ENCODE measurements at places on chromosomes 6 and 20.

GRCh38 chr20:39150501-39150900 is 188.4 kb downstream of the DHX35 start:
- no peak for DNase-seq

DNA sequence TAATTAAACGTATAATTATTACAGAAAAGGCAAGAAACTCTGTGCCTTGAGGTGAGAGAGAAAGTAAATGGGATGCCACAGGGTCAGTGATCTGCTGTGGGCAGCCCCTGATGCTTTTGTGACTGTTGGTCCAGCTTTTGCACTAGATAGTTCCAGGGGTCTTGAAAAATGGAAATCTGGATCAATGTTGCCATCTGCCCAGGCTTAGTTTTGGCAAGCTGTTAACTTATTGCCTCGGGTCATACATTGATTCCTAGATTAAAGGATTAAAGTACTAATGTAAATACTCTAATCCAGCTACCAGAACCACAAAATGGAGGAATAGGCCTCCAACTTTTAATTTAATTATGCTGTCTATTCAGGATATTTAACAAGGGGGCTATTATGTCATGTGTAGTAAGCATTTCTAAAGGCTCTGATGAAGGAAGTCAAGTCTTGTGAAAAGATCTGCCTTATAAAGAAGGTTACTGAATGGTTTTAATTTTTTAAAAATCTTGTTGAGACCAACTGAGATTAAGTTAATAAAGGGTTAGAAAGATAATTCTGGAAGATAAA is 376.0 kb upstream of the HS3ST5 start:
- DNase-seq: no peak

DNA sequence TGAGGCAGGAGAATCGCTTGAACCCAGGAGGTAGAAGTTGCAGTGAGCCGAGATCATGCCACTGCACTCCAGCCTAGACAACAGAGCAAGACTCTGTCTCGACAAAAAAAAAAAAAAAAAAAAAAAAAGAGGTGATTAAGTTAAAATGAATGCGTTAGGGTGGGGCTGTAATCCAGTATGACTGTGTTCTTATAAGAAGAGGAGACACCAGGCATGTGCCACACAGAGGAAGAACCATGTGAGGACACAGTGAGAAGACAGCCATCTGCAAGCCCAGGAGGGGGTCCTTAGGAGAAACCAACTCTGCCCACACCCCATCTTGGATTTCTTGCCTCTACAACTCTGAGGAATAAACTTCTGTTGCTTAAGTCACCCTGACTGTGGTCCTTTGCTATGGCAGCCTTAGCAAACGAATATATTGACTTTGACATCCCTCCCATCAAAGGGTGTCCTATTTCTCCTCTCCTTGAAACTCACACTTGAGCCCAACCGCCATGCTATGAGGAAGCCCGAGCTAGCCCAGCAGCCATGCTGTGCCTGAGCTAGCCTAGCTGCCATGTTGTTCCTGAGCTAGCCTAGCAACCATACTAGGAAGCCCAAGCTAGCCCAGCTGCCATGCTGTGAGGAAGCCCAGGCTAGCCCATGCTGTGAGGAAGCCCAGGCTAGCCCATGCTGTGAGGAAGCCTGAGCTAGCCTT is 15.8 kb upstream of the PPP1R16B start:
- no peak for DNase-seq

- DNase-seq: no peak
These were observed 201.7 kb upstream of the SASH1 start for GRCh38 chr6:148140772-148141557.

DNA sequence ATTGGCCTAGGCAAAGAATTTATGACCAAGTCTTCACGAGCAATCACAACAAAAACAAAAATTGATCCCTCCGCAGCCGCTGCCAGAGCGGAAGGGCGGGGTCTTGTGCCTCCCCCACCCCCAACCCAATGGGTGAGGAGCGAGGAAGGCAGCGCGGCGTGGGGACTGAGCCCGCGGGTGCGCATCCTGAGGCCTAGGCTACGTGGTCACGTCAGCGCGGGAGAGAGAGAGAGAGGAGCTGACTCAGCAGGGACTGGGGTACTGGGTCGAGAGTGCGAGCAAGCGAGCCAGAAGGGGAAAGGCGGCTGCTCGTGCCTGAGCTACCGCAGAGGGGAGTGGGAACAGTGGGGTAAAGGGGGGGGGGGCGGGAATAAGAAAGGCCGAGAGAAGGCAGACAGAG is 90.1 kb upstream of the FERMT1 start:
- DNase-seq: peak; percentile 9

- no peak for DNase-seq
These were observed 26.4 kb upstream of the DLGAP4 start for GRCh38 chr20:36279776-36280175.

DNA sequence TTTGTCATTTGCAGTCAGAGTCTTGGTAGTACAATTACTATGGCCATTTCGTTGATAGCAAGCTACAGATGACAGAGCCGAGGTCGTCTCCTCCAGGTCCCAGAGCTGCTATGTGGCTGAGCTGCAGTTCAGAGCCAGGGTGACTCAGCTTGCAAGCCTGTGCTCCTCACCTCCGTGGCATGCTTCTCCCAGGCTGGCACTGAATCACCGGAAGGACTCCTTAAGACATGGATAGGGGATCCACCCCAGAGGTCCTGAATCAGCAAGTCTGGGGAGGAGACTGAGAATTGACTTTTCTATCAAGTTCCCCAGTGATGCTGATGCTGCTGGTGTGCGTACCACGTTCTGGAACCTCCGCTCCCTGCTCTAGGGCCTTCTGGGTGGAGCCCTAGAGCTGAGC is 291.2 kb downstream of the CDH26 start:
- DNase-seq: no peak

DNA sequence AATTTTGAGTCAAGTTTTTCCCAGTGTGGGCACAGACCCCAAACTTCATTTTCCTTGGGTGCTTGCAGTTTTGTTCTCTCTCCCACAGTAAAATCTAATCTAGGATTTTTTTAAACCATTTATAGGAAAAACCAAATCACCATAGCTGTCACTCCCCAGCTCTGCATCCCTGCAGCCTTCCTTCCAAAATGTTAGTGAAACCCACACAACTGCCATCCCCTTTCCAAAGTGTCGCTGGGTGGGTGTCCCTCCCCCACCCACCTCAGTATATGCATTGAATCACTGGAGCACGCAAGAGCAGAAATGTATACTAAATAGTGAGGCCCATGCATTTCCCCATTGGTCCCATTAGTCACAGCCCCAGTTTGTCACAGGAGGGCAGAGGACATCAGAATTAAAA is 138.3 kb downstream of the MTFR2 start:
- no peak for DNase-seq

- DNase-seq: no peak
These were observed 180.6 kb downstream of the FOXA2 start for GRCh38 chr20:22403632-22404361.

DNA sequence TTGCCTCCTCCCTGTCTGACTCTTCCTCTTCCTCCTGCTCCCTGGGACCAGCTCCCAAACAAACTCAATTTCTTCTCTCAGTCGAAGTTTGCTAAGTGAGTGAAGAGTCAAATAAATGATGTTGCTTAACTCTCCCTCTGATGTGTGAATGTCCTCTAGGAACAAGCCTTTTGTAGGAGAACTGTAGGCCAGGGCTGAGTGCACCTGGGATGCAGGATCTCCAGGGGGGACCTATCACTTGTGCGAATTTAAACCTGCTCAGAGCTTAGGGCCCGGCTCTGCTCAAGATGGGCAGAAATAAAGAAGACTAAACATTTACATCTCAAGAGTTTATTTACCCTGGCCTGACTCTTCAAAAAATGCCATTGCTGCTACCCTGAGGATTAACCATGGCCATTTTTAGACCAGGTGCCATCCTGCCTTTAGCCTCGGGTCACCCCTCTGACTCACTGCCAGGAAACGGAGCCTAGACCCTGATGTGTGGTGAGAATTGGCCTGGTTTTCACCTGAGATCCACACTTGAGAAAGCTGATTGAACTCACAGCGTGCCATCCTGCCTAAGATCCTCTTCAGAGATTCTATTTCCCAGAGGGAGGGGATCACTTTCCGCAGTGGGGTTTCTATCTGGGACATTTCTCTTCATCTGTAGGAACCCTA is 63.6 kb upstream of the CD93 start:
- DNase-seq: no peak

GRCh38 chr6:72746276-72746675 is 124.4 kb downstream of the KCNQ5 start:
- DNase-seq: no peak

- no peak for DNase-seq
These were observed 114.6 kb upstream of the RIPOR2 start for GRCh38 chr6:25050356-25050755.

- no peak for DNase-seq
These were observed 251.6 kb upstream of the SOX4 start for GRCh38 chr6:21341910-21342309.

DNA sequence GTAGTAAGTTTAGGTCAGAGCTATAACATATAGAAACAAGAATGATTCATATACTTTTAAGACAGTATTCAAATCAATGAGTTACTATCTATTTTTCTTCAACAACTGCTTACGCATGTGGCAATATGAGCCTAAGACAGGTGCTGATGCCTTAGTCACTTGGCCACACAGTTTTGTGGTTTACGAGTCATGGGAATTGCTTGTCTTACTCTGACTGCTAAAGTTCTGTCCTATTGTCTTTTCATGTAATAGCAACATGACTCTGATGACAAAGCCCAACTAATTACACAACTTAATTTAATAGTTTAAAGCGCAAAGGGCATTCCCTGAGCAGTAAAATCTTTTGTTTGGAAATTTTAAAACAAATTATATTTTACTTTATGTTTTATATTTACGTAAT is 159.3 kb upstream of the CENPW start:
- no peak for DNase-seq

DNA sequence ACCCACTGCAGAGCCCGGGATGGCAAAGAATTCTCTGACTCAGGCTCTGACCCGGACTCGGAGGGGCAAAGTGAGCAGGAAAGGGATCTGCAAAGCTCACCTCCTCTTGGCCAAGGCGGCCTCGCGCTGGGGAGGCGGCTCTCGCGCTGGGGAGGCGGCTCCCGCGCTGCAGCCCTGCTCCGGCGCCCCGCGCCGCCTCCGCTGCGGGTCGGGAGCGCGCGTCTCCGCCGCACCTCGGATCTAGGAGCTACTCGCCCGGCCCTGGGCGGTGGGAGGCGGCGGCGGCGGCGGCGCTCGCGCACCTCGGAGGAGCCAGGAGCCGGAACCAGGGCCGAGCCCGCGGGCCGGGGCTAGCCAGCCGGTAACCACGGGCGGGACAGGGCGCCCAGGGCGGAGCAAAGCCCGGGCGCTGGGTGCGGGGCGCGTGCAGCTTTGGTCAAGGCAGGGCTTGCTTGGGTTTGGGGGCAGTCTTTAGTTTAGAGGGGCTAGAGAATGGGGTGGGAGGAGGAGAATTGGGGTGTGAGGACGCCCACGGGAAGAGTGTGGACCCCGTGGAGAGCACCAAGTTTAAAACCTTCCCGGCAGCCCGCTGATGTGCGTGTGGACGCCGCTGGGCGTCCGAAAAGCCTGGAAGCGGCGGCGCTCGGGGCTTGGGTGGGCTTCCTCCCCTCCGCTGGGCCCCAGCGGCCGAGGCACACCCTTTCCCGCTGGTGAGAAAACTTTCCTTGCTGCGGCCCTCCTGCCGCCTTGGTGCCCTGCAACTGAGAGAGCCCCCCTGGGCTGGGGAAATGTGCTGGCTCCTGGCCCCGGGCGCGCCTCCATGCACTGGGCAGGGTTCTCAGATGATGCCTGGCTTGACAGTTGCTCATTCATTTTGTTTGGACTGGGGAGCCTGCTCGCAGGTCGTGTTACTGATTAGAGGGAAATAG is at the start of gene MRAP2:
Gene MRAP2 (plus strand): TSS at position 250 of the 929 bp plus-strand sequence. CDS start 21,547 bp downstream, outside the sequence.
- peak; percentile 86 for DNase-seq

GRCh38 chr6:53707108-53707897 is 41.7 kb upstream of the KLHL31 start:
- no peak for DNase-seq

DNA sequence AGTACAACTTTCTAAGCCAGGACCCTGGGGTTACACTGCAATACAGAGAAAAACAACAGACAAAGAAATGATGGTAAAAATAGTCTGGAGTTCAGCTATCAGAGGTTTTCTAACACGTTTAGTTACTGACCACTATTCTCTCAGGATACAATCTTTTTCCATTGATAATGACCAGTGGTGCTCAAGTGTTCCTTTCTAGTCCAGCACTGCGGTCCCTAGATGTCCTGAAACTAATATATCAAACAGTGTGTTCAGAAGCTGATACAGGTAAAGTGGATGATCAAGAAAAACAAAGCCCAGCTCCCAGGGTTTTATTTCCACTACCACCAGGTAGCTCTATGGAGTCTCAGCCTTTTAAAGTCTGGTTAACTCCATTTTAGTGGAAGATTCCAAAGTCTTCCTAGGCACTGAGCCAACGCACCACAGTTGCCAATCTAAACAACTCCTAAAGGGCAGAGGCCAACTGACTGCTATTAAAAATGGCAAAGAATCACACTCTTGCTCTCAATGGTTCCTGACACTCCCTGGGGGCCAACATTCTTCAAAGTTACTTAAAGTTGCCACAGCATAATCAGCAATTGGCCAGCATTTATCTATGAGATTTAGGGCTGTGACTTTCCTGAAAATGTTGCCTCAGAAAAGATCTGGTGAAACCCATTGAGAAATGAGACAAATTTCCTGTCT is 38.2 kb downstream of the DZANK1 start:
- DNase-seq: no peak

- no peak for DNase-seq
These were observed 44.5 kb upstream of the EZR start for GRCh38 chr6:158863646-158864045.

- peak; percentile 15 for DNase-seq
These were observed 75.7 kb upstream of the JARID2 start for GRCh38 chr6:15170126-15170525.

GRCh38 chr6:113819169-113819830 is 37.8 kb upstream of the MARCKS start:
- DNase-seq: no peak

DNA sequence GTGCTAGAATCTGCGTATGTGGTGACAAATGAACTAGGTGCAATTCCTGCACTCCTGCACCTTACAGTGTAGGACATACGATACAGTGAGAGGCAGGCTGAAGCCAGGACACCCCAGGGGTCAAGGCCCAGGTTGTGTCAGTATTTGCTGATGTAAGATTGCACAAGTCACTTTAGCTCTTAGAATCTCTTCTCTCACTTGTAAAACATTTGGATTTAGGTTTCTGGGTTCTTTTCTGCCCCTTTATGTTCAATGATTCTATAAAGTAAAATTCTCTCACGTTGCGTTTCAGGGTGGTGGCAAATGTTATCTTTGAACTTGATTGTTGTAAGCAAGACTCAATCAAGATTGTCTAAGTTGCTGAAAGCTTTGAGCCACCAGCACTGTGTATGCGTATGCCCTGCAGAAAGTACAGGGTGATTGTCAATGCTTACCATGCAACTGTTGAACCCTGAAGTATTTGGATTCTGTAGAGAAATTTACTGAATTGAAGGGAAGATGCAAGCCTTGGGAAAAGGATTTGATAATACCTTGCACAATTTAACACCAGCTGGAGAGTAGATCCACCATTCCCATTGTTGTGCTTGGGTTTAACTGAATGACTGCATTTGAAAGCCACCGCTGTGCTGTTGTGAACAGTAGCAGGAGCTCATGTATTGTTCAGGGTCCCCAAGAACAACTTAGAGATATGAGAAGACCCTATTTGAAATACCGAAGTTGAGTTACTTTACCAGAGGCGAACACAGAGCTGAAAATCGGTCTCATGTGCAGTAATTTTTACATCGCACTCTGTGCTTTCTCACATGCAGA is 106.1 kb upstream of the CITED2 start:
- no peak for DNase-seq

GRCh38 chr20:37600486-37600885 is 72.8 kb upstream of the BLCAP start:
- DNase-seq: no peak

Measured in H7 (cell line).